ENCODE measurements at places on chromosomes 4 and X. TPM values are rescaled to one million over a fixed set of nuclear protein-coding genes. Genes with fewer than 3 reads are reported as not detected.

- no peak for DNase-seq
Measured at GRCh38 chrX:105567082-105567481, 255.3 kb upstream of the NRK start.

- DNase-seq: no peak
Measured at GRCh38 chrX:151537572-151537971, 25.9 kb upstream of the PASD1 start.

DNA sequence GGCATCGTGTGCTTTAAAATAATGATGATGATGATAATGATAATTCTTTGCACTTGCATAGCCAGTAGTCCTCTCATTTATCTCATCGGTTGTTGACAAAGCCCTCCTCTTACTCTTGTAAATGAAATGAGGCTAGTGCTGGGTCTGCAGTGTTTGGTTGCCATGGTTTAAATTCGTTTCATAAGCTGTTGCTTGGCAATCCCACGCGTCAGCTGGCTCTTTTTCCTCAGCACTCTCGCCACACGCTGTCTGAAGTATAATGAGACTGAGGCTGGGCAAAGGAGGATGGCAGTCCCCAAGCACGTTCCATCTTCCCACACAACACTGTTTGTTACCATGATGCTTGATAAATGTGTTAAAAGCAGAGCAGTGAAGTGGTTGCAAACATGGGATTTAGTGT lies 15.5 kb downstream of the PAGE4 start:
- no peak for DNase-seq

- no peak for DNase-seq
Measured at GRCh38 chr4:14087921-14088320, 460.4 kb upstream of the BOD1L1 start.

GRCh38 chr4:127732623-127733328 lies 2.6 kb downstream of the SLC25A31 start:
- DNase-seq: peak; percentile 11

- no peak for DNase-seq
Measured at GRCh38 chrX:68432648-68433047, 647 bp downstream of the OPHN1 start.

DNA sequence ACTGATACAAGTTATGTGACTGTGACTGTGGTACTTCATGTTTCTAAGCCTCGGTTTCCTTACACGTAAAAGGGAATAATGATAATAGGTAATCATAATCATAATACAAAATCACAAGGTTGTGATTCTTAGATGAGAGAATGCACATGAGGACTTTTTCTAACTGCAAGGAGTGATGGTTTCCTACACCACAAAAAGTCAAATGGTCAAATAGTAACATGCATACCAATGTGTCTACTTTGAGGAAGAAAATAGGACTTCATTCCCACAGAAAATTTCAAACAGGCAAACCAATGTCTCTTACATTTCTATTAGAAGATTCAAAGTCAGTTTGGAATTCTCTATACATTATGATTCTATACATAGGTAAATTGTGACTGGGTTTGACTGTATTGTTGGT lies 368.7 kb upstream of the FTHL17 start:
- no peak for DNase-seq

- DNase-seq: no peak
Measured at GRCh38 chrX:69050051-69050765, 115.0 kb downstream of the PJA1 start.

- no peak for DNase-seq
Measured at GRCh38 chr4:124167602-124168001, 544.9 kb downstream of the ANKRD50 start.

- peak; percentile 8 for DNase-seq
Measured at GRCh38 chr4:129218360-129218759, 122.4 kb downstream of the C4orf33 start.

DNA sequence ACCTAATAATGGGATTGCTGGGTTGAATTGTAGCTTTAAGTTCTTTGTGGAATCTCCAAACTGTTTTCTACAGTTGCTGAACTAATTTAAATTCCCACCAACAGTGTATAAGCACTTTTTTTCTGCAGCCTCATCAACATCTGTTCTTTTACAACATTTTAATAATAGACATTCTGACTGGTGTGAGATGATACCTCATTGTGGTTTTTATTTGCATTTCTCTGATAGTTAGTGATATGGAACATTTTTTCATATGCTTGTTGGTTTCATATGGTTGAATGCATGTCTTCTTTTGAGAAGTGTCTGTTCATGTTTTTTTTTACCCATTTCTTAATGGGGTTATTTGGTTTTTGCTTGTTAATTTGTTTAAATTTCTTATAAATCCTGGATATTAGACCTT lies 1718.9 kb downstream of the C4orf33 start:
- no peak for DNase-seq

GRCh38 chr4:79604152-79604551 lies 196.1 kb upstream of the GK2 start:
- DNase-seq: no peak

- DNase-seq: no peak
Measured at GRCh38 chr4:182748283-182748682, 168.9 kb downstream of the DCTD start.

- no peak for DNase-seq
Measured at GRCh38 chrX:104482757-104483156, 83.2 kb upstream of the IL1RAPL2 start.

DNA sequence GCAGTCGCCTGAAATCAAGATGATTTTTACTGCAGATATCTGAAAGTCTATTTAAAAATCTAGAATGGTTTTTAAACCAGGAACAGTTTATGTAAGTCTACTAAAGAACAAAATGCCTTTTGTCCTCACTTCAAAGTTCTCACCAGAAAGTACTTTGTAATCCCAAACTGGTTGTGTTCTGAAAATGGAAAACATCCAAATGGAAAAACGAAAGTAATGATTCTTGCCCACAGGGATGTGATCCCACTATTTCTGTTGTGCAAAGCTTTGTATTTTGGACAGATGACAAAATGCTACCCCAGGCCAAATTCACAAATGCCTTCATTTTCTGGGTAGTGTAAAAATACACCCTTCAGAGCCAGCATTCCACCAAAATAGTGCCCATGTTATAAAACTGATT lies 265.5 kb upstream of the FTHL17 start:
- no peak for DNase-seq

DNA sequence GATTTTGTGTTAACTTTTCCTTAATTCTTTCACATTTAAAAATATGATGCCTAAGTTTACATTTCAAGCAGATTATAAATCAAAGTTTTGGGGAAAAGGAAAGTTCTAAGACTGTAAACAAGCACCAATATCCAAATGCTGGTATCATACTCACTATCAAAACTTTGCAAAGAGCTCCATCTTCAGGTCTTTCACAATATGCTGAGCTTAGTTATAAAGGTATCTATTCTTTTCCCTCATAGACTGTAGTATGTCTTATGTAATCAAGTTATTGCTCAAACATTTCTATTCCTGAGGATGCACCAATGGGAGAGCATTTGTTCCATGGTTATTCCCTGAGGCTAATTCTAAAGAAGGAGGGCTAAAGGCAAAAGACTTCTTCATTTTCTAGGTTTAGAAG lies 207.9 kb upstream of the FAM241A start:
- peak; percentile 5 for DNase-seq

GRCh38 chr4:139740531-139741041 lies 75.0 kb downstream of the MGST2 start:
- DNase-seq: peak; percentile 85

- no peak for DNase-seq
Measured at GRCh38 chr4:43992552-43992951, 456.1 kb downstream of the KCTD8 start.

Gene NBDY
- polyA plus RNA-seq: 46.7 TPM

Gene LRIT3
- 0.46 TPM for polyA plus RNA-seq

Gene GPR119
- polyA plus RNA-seq: not detected

Gene FATE1
- polyA plus RNA-seq: 3.9 TPM

Gene GAR1
- polyA plus RNA-seq: 26.2 TPM

Gene SPP1
- 196 TPM for polyA plus RNA-seq

Measured in hindlimb muscle (tissue), 1 donor.